ENCODE measurements at places on chromosomes 1 and 21.

- no peak for DNase-seq
These were observed 4.7 kb upstream of the ZNF496 start for GRCh38 chr1:247336390-247336789.

- no peak for DNase-seq
These were observed 12.5 kb downstream of the MECR start for GRCh38 chr1:29218223-29218622.

DNA sequence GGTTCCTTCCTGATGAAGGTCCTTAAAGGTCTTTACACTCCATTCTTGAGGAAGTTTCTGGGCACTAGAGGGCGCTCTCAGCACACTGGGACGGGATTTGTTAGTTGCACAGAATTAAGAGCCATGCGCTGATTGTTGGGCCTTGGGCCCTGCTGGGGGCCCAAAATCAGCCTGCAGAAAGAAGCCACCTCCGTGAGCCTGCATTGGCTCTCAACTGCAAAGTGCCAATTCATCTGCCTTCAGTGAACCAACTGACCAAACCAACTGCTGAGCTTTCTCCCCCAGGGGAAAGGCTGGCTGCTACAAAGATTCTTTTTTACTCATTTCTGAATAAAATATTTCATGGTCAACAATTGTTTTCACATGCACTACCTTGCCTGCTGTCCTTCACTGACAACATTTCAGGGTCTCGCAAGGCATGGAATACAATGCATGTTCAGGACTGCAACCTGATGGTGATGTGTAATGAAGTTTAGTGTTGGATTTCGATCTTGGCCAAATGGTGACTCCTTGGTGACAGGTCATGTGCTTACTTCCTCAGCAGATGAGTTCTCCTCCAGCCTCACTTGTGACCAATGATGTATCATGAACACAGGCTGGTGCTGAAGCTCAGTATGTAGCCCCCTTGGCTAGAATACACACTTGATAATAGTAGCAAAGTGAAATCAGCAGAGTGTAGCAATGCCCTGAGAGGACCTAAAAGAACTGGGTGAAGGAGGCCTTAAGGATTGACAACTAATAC is 45.7 kb upstream of the PRDX6 start:
- peak; percentile 92 for DNase-seq

GRCh38 chr1:60958001-60958400 is 124.4 kb upstream of the NFIA start:
- no peak for DNase-seq

GRCh38 chr21:32425628-32426027 is 13.1 kb downstream of the EVA1C start:
- DNase-seq = no peak

DNA sequence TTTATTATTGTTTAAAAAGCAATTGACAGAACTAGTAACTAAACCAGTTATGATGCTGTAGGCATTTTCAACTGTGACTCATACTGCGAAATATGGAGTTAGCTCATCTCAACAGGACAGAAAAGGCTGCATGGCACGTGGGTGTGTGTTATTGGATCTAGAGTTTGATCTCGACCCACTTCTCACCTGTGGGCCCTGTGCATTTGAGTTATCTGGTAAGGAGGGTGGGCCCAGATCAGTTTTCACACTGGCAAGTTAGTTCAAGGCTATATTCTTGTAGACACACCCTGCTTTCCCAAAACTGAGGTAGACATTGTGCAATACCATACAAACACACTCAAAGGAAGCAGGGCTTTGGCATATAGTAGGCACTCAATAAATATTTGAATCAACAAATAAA is 71.3 kb upstream of the PRDX6 start:
- no peak for DNase-seq

GRCh38 chr1:167629681-167630567 is at the start of gene RCSD1:
RCSD1 (plus strand) TSS chr1:167630232; CDS start chr1:167630424, 192 bp downstream.
- DNase-seq = peak; percentile 47

DNA sequence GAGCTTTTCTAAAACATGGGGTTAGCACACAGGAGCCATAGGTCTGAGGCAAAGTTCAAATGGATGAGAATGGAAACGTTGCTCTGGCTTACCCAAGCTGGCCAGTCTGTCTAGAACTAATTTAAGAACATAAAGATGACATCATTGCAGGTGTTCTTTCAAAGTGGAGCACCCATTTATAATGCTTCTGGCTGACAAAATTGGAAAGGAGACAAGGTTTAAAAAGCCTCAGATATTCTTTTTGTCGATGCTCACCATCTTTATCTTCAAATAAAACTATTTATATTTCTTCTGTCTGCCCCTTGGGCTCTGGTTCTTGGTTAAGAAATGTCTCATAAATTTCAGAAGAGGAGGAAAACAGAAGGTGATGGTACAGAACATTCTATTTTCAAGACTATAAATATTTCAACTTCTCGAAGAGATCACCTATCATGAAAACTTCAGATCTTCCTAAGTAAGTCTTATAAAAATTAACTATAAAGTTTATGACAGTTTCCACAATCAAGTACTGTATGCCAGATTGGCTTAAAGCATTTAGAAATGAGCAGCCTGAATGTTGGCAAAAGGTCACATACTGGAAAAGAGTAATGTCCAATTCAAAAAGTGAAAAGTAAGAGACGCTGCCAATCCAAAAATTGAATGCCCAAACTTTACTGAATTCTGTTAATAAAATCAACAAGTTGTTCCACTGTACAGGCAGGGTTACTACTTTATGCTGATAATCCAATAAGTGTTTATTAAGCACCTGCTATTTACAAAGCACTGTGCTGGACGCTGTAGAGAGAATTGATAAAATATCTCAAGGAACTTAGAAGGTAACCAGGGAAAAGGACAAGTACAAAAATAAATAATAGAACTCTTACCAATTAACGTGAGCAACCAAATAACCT is 92.0 kb downstream of the ETS2 start:
- no peak for DNase-seq

DNA sequence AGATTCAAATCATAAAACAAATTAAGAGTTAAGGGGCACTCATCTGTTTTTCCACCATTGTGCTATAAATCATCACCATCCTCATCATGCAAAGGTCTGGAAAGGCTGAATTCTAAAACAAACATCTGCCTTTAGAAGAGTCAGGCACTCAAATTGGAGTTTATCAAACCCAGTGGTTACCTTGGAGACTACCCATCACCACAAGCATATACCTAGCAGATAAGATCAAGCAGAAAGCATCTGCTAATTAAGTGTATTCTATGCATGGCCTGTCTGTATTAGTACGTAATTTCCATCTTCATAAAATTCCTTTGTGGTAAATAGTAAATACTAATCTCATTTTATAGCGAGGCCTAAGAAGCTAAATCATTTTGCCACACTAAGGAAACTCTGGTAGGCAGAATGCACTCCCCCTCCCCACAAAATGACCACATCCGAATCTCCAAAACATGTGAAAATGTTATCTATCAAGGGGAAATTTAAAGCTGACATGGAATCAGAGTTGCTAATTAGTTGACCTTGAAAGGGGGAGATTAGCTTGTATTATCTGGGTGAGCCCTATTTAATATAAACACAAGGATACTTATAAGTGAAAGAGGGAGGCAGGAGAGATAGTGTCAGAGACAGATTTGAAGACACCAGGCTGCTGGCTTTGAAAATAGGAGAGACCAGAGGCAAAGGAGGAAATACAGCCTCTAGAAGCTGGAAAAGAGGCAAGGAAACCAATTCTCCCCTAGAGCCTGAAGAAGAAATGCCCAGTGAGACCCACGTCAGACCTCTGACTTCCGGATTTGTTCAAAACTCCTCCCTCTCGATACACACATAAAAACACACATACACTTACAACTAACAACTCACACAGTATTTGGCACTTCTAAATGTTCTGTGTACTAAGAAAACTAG is 23.2 kb downstream of the ARID4B start:
- DNase-seq = no peak

- DNase-seq = no peak
These were observed 144.4 kb upstream of the NRIP1 start for GRCh38 chr21:15209224-15209623.

GRCh38 chr1:154855186-154855851 is 14.8 kb downstream of the KCNN3 start:
- no peak for DNase-seq

DNA sequence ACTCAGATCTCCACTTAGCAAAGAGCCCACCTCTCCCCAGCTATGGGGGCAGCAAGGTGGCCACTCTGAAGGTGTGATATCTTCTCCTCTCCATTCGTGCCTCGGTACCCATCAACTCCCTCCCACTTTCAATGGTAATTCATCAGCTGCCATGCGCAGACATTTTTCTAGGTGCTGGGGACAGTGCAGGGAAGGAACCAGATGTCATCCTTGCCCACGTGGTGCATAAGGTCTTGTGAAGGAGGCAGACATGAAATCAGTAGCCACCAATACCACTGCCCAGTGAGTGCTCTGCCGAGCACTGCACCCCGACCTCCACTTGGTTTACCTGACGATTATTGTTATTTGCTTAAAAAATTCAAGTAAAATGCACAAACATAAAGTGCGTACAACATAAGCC is 76.3 kb upstream of the CSF3R start:
- DNase-seq = no peak

DNA sequence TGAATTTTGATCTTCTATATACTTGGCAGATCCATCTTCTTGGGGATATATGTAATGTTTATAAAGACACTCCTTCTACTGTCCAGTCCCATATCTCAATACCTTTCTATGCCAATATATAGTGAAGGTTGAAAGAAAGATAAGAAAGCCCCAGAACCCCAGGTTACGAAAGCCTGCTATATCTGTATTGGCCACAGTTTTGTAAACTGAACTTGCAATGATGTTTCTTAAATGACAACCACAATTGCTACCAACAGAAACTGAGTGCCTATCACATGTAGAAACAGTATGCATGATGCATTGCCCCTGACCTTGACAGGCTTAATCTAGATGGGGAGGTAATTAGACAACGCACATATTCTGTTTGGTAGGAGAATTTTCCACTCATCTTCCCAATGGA is 7.8 kb upstream of the RIMKLA start:
- DNase-seq = no peak

- DNase-seq = no peak
These were observed 48.1 kb downstream of the TENT5C start for GRCh38 chr1:117653732-117654492.

DNA sequence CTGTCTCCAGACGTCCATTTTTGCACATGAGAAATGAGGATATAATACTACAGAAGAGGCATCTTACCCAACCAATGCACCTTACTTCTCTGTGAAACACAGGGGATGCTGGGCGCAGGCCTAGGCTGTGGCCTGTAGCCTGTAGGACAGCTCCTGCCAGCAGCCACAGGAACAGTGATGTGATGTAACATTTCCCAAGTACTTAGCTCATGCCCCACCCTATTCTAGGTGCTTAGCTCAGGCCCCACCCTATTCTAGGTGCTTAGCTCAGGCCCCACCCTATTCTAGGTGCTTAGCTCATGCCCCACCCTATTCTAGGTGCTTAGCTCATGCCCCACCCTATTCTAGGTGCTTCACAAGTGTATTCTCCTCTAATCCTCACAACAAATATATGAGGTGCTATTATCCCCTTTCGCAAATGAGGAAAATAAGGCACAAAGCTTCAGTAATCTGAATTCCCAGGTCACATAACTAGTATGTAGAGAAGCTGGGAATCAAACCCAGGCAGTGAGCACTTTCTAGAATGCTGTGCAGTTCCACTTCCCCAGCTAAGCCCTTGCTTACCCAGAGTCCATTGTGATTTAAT is 4.6 kb upstream of the NAXE start:
- no peak for DNase-seq

DNA sequence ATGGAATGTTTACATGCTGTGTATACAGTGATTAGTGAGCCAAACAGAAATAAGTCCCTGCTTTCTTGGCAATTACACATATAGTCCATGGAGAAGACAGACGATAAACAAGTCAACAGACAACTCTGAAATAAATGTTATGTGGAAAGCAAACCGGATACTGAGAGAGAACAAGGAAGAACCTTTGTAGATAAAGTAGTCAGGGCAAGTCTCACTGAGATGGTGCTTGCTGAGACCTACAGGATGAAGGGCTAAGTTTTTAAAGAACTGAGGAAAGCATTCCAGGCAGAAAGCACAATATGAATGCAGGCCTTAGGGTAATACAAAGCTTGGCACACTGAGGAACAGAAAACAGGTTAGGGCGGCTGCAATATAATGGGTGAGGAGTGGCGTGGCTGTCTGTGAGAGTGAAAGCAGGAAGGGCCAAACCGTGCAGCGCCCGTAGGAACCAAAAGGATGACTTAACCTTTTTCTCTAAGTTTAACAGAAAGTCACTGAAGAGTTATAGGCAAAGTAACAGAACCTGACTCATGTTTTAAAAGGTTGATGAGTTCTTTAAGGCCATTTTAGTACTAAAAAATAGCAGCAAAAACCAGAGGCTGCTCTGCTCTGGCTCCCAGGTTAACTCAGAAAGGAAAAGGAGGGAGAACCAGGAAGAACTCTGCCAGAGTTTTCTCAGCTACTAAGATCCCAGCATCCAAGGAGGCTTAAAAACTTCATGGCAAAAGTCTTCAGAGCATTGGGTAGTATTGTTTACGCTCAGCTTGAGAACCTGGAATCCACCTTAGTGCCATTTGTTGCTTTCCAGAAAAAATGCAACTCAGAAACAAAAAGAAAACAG is 8.7 kb upstream of the TTF2 start:
- peak; percentile 51 for DNase-seq

Measured in right cardiac atrium (tissue), 5 donors.